ENCODE measurements at places on chromosomes 3 and 15.

DNA sequence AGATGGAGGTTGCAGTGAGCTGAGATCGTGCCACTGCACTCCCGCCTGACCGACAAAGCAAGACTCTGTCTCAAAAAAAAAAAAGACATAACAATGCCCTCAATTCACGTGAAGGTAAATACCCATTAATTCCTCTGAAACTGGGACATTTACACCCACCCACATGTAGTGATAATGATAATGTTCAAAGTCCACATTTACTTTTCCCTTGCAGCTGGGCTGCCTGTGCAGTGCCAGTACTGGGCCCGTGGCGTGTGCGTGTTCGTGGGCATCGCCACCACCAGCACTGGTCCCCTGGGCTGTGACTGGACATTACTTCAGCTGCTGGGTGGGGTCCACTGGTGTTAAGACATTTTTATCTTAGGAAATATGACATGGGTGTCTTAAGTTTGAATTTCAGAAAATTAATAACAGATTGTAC lies 123.6 kb downstream of the SLC25A26 start:
- DNase-seq: no peak

- no peak for DNase-seq
Observed at GRCh38 chr15:93366387-93367100, 277.5 kb upstream of the RGMA start.

DNA sequence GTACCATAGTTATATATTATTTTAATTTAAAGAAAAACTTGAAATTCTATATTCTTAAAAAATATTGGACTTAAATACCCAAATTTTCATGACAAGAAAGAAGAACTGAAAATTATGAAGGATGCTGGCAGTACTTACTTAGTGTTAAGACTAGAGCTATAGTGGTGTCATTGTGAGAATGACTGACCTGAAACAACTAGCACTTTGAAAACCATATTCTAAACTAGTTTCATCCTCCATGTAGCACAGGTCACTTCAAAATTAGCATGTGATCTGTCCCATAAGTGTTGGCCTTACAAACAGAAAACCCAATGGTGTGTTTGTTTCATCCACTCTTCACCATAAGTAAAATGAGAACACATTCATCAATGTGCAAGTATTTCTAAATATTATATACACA lies 208.6 kb downstream of the ZIC4 start:
- no peak for DNase-seq

DNA sequence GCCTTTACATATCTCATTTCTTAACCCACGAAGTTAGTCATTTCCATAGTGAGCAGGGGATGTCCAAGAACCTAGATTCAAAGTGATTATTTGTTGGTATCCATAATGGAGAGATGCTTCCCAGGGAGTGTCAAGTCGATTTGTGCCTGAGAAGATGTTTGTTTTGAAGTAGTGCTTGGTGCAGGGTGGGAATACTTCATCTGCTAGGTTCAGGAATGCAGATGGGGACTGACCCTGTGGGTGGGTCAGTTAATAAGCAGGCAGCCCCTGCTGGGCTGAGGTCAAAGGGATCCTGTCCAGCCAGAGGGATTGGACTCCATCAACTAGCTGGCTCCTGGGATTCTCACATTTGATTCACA lies 44.1 kb upstream of the VILL start:
- DNase-seq: no peak

GRCh38 chr3:40043444-40043755 lies 234.0 kb downstream of the MYRIP start:
- no peak for DNase-seq

Data from immature natural killer cell (primary cell).